ENCODE measurements at places on chromosomes 12 and 14.

- DNase-seq = no peak
These were observed 7.1 kb upstream of the IFNG-AS1 start for GRCh38 chr12:67982164-67982563.

- DNase-seq = no peak
These were observed 442.6 kb downstream of the GXYLT1 start for GRCh38 chr12:41701943-41702601.

GRCh38 chr14:105050551-105050897 is 14.7 kb downstream of the GPR132 start:
- DNase-seq = no peak

- DNase-seq = no peak
These were observed 12.6 kb upstream of the TIGAR start for GRCh38 chr12:4308334-4308950.

- no peak for DNase-seq
These were observed 226.5 kb downstream of the C12orf50 start for GRCh38 chr12:87802721-87803011.

- no peak for DNase-seq
These were observed 52.8 kb downstream of the STXBP6 start for GRCh38 chr14:24996930-24997725.

- no peak for DNase-seq
These were observed 93.7 kb downstream of the RIN3 start for GRCh38 chr14:92607251-92607650.

- DNase-seq = no peak
These were observed 78.8 kb upstream of the SLC38A4 start for GRCh38 chr12:46904406-46905238.

- DNase-seq = no peak
These were observed 56.3 kb downstream of the PPP1R36 start for GRCh38 chr14:64605926-64606685.

DNA sequence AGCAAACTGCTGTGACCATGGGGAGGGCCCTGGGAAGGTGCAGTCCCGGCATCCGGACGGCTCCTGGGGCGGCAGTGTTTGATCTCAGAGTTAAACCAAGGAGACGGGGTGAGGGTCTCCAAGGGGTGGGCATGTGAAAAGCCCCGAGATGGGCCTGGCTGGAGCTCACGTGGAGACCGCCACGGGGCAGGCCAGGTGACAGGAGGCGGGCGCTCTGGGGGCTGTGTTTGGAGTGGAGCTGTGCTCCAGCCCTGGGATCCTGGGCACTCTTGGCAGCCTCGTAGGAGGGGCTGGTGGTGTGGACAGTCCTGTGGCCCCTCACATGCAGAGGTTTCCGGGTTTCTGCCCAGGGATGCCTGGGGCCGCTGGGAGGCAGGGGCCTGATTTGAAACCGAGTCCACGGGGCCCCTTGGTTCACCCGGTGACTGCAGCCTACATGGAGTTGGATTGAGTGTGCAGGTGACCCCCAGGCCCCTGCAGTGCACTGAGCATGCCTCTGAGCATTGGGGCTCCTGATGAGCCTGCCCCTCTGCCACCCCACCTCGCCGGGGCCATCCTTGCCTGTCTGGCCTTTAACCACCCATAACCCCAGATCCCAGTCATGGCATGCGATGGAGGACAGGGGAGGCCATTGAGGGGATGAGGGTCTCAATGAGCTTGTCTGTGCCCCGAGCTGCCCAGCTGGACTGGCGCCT is 8.4 kb downstream of the KIF26A start:
- DNase-seq = no peak
